ENCODE measurements at places on chromosomes 4 and X. TPM values are rescaled to one million over a fixed set of nuclear protein-coding genes. Genes with fewer than 3 reads are reported as not detected.

- H3K36me3 ChIP-seq, result no peaks in the 10 kb centered on the region
- H3K4me3 ChIP-seq, result no peak overlapping the region
- H3K4me1 ChIP-seq, result no peaks in the 10 kb centered on the region
- no peaks in the 10 kb centered on the region for H3K27me3 ChIP-seq
- no peak for DNase-seq
- H3K27ac ChIP-seq, result no peak overlapping the region
Observed at GRCh38 chrX:151710457-151710856, 5.4 kb upstream of the FATE1 start.

- no peak for DNase-seq
- no peak overlapping the region for H3K27ac ChIP-seq
- H3K4me3 ChIP-seq, result no peak overlapping the region
- no peaks in the 10 kb centered on the region for H3K36me3 ChIP-seq
- H3K4me1 ChIP-seq, result no peaks in the 10 kb centered on the region
Observed at GRCh38 chr4:98728871-98729270, 70.5 kb upstream of the TSPAN5 start.

DNA sequence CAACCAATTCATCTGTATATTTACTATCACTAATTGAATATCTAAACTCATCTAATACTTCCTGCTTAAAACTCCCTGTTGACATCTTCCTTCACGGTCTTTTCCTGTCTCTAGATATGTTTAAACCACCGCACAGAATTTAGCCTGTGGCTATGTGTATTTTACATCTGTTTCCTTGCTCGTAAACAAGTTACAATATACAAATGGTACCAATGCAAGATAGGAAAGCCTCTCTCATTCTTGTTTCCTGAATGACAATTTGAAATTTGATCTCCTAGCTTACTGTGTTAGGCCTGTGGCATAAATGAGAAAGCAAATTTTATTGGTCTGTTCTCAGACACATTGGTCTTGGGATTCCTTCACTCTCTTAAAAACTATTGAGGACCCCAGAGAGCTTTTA, 89.7 kb upstream of the PCDH7 start:
- no peaks in the 10 kb centered on the region for H3K27me3 ChIP-seq
- H3K4me1 ChIP-seq, result no peaks in the 10 kb centered on the region
- no peak overlapping the region for H3K4me3 ChIP-seq
- H3K27ac ChIP-seq, result no peak overlapping the region

Gene FAM236D
- not detected for total RNA-seq

DNA sequence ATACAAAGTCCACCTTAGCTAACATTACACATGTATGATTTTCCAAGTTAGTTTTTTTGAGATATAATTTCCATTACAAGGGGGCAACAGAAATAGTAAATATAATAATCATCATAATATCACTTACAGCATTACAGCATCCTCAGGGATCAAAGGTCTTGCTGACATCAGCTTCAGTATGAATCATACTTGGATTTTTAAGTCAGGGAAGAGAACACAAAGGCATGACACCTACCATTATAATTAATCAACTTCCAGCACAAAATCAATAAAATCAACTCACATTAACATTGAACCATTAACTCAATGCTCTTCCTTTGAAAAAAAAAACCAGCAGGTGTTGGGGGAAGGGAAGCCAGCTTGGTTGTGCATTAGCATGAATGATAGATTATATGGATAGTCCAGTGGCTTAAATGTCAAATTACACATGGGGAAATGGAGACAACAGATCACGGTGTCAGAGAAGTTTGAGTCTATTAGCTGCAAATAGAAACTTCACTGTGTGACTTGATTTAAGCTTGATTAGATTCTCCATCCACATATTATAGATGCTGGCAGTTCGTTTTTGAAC, 66.9 kb upstream of the CAPN6 start:
- no peak overlapping the region for H3K27ac ChIP-seq
- H3K27me3 ChIP-seq, result no peaks in the 10 kb centered on the region
- no peaks in the 10 kb centered on the region for H3K36me3 ChIP-seq
- no peaks in the 10 kb centered on the region for H3K4me1 ChIP-seq
- no peak overlapping the region for H3K4me3 ChIP-seq

- no peaks in the 10 kb centered on the region for H3K36me3 ChIP-seq
- DNase-seq, result no peak
- no peaks in the 10 kb centered on the region for H3K27me3 ChIP-seq
- no peak overlapping the region for H3K27ac ChIP-seq
Observed at GRCh38 chr4:95505151-95505550, 43.6 kb downstream of the UNC5C start.

Gene TCEAL2
- total RNA-seq, result 4.1 TPM

Gene OPRPN
- total RNA-seq, result not detected

- no peaks in the 10 kb centered on the region for H3K36me3 ChIP-seq
- no peak overlapping the region for H3K27ac ChIP-seq
- DNase-seq, result no peak
- no peak overlapping the region for H3K4me3 ChIP-seq
- no peaks in the 10 kb centered on the region for H3K27me3 ChIP-seq
Observed at GRCh38 chr4:152224721-152225420, 311.0 kb downstream of the FBXW7 start.

Gene ASIC5
- total RNA-seq, result not detected

DNA sequence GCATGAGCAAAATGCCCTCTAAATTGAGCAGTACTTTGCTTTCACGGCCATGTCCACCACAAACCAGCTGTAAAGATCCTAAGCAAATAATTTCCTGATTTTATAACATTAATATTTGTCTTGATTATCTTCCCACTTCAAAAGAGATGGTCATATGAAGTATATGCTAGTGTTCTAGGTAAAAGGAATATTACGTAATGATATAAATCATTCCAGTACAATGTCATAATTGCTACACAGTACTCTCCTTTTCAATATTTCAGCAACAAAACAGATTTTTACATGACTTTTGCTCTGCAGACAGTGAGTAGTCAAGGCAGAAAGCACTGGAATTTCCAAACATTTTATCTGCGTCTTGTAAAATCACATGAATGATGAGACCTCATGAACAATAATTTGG, 572.8 kb upstream of the FRG1 start:
- H3K27ac ChIP-seq, result no peak overlapping the region
- DNase-seq, result no peak
- no peak overlapping the region for H3K4me3 ChIP-seq
- H3K36me3 ChIP-seq, result no peaks in the 10 kb centered on the region
- no peaks in the 10 kb centered on the region for H3K27me3 ChIP-seq

Gene SSX5
- not detected for total RNA-seq

GRCh38 chrX:40012868-40013265, 84.9 kb downstream of the BCOR start:
- H3K27ac ChIP-seq, result peak overlapping the region; percentile 84
- H3K4me3 ChIP-seq, result peak overlapping the region; percentile 53
- H3K27me3 ChIP-seq, result no peaks in the 10 kb centered on the region
- no peak for DNase-seq
- no peaks in the 10 kb centered on the region for H3K4me1 ChIP-seq

Gene SLC9A7
- total RNA-seq, result 5.8 TPM

- H3K27ac ChIP-seq, result no peak overlapping the region
- H3K36me3 ChIP-seq, result no peaks in the 10 kb centered on the region
- no peak for DNase-seq
Observed at GRCh38 chr4:622071-622995, 3.0 kb upstream of the PDE6B start.

Gene TCEAL4
- total RNA-seq, result 380 TPM

GRCh38 chr4:10589321-10589720, 95.2 kb downstream of the CLNK start:
- H3K4me3 ChIP-seq, result no peak overlapping the region
- H3K27ac ChIP-seq, result no peak overlapping the region
- no peak for DNase-seq
- H3K36me3 ChIP-seq, result no peaks in the 10 kb centered on the region
- H3K27me3 ChIP-seq, result no peaks in the 10 kb centered on the region
